ENCODE measurements at places on chromosomes 2 and 18.

DNA sequence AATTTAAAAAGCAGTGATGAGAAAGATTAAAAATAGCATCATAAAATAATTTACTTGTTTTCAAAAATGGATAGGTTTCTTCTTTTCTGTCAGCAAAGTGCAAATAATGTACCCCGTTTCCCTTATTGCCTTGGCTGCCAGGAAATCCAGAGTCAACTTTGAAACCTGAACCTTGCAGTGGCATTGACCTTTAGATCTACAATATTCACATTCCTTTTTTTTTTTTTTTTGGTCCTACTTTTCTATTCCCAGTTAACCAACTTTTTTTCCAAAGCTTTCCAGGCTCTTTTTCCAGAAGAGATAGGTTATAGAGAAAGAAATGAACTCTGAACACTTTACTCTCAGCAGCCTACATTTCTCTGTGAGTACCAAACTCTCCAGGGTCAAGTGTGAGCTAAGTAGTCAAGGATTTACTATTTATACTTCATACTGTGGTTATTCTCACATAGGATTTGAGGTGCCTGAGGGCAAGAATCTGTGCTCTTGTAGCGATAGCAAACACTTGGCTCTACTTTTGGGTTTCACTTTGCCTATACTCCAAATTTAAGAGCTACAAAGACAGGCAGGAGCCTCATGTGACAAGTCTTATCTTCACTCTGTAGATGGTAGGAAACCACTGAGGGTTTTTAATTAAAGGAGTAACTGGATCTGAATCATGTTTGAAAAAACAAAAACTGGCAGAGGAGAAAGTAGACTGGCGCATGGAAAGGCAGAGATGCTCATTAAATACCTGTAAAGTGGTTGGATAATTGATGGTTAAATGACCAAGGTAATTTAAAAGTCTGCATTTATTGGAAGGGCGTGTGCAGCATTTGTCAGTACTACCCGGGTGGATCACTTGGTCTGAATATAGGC, 63.2 kb upstream of the TMEM17 start:
- no peak for DNase-seq

DNA sequence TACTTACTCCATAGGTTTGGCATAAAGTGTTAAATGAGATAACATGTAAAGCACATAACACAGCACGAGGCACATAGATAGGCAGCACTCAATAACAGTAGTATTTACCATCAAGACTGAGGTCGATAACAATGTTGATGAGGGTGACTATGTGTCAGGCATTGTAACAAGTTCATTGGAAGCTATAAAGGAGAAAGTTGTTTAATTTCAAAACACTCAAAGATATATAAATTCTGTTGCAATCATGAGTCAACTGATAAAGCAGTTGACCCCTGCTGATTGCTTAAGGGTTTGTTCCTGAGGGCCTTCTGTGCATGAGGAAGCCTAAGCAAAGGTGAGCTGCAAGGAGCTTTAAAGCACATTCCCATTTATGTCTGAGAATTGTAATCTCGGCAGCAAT, 760.5 kb downstream of the SATB2 start:
- DNase-seq = no peak

DNA sequence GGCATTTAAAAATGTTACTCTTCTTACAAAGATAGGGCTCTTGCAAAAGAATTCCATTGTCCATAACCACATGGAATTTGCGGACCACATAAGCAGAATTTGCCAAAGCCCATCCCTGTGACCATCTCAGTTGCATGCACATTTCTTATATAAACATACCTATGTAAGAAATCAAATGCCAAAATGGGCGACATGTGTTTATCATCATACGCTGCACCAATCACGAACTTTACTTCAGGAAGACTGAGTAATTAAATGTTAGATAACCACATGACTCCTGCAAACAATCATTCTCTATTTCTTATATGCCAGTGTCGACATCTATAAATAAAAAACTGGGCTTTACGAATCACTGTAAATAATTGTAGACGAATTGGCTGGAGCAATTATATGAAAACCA, 186.1 kb upstream of the RBMS1 start:
- no peak for DNase-seq

- no peak for DNase-seq
Observed at GRCh38 chr2:171651667-171652415, 35.4 kb upstream of the DYNC1I2 start.

DNA sequence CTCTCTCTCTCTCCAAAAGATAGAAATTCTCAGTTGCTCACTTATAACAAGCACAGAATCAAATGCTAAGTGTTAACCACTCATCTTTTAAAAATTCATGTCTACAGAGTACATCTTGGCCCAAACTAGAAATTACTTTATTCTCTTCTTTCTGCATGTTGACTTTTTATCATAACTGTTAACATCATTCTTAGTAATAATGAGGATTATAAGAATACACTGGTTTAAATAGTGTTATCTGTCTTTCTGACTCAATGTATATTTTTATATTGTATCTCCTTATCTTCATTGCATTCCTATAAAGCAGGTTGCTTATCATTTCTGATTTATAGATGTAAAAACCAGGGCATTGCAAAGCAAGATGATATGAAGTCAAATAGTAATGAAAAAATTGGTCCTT, 17.8 kb upstream of the KLF7 start:
- DNase-seq = no peak

GRCh38 chr2:238141541-238142318, 3.3 kb downstream of the KLHL30 start:
- no peak for DNase-seq

DNA sequence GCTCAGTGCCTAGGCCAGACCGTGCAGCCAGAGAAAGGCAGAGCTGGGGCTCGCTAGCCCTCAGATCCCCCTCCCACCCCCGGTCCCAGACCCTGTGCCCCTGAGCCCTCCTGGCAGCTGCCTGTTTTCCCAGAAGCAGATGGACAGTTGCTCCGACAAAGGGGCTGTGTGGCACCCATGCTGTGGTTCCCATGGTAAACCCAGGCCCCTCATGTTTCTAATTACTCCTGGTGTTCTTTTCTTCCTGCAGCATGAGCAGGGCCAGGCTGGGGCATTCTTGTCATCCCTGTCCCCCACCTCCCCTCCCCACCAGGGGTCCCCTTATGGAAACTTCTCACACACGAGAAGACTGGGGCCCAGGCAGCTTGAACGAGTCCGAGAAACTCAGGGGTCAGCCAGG, 269.6 kb downstream of the HAUS1 start:
- no peak for DNase-seq

GRCh38 chr2:204608237-204608939, 63.1 kb downstream of the PARD3B start:
- DNase-seq = no peak

GRCh38 chr18:77103991-77104531, 28.5 kb downstream of the MBP start:
- no peak for DNase-seq

GRCh38 chr2:11245322-11245721, 90.1 kb downstream of the SLC66A3 start:
- DNase-seq = no peak
